ENCODE measurements at places on chromosomes 2 and 18.

- no peak for DNase-seq
Measured at GRCh38 chr18:66872277-66872676, 268.4 kb upstream of the CDH19 start.

- no peak for DNase-seq
Measured at GRCh38 chr2:147663962-147664361, 180.9 kb upstream of the ACVR2A start.

GRCh38 chr2:32930436-32930835 is 16.3 kb upstream of the LTBP1 start:
- DNase-seq, result no peak

DNA sequence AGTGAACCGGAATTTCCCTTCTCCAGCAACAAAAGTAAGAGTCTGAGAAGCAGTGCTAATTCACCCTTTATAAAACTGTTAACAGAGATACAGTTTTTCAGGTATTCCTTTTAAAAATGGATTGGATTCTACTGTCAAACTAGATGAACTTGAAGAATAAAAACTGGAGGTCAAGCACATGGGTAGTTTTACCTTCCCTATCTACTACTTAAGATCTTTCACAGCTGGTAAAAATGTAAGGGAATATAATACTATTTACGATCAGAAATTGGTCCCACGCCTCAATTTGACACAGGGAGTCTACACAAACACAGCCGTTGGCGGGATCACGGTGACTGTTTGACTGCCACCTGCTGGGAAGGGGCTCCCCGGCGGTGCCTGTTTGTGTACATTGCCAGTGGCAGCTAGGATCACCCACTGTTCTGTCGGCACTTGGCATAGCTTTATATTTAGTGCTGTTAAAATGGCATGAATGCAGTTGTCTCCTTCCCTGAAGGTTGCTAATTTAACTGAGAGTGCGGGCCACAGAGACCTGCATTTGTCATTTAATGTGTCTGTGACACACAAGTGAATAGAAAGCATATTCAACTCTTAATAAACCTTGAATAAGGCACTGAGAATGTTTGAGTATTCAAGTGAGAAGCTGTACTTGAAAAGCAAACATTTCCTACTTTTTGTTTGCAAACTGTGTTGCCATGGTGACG is 59.5 kb downstream of the ABCG8 start:
- DNase-seq, result no peak
